ENCODE measurements at places on chromosomes 6 and 20. TPM values are rescaled to one million over a fixed set of nuclear protein-coding genes. Genes with fewer than 3 reads are reported as not detected.

GRCh38 chr20:17641520-17641964 is 40.5 kb downstream of the RRBP1 start:
- peaks cover 14% of the 10 kb centered on the region for H3K36me3 ChIP-seq
- H3K27ac ChIP-seq = no peak overlapping the region
- H3K4me3 ChIP-seq = no peak overlapping the region
- H3K27me3 ChIP-seq = no peaks in the 10 kb centered on the region
- H3K4me1 ChIP-seq = peaks cover 57% of the 10 kb centered on the region
- peak; percentile 92 for DNase-seq

GRCh38 chr6:28927846-28928245 is 4.1 kb upstream of the TRIM27 start:
- no peak for DNase-seq
- H3K4me1 ChIP-seq = no peaks in the 10 kb centered on the region
- H3K36me3 ChIP-seq = no peaks in the 10 kb centered on the region
- H3K27ac ChIP-seq = no peak overlapping the region

DNA sequence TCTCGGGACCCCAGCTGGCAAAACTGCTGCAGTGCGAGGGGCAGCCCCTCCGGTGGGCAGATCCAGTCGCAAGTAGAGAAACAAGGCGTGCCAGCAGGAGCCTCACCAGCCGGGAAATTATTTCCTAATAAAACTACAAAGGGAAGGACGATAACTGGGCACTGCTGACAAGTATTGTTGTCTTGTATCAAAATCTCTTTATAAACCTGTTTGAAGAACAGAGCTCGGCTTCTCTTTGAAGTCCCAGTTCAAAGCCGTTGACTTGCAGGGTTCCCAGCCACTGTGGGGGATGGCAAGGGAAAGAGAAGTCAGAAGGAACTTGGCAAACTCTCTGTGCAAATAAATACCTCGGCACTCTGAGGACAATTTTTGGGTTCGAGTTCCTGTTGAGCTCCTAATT is 504.5 kb downstream of the CD83 start:
- peaks cover 14% of the 10 kb centered on the region for H3K4me1 ChIP-seq
- no peak overlapping the region for H3K4me3 ChIP-seq
- no peaks in the 10 kb centered on the region for H3K36me3 ChIP-seq
- peaks cover 11% of the 10 kb centered on the region for H3K27me3 ChIP-seq
- no peak for DNase-seq

GRCh38 chr6:141123049-141123448 is 1009.7 kb upstream of the GJE1 start:
- peak overlapping the region; percentile 4 for H3K27ac ChIP-seq
- H3K4me1 ChIP-seq = peaks cover 9% of the 10 kb centered on the region
- H3K36me3 ChIP-seq = no peaks in the 10 kb centered on the region

DNA sequence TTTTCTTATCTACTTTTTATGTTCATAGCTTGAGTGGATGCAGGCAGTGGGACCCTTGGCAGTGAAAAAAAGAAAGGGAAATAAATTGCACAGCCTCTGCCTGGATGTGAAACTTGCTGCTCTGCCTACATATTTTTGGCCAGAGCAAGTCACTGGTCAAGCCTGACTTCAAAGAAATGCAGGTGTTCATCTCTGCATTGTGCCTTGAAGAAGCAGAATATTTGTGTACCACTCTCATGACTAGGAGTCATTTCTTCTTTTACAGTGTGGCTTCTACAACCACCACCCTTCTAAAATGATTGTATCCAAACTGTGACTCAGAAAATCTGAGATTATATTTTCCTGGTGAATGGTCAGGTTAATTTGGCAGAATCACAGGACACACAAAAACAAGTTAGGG is 2.5 kb upstream of the KATNA1 start:
- H3K36me3 ChIP-seq = peaks cover 7% of the 10 kb centered on the region

DNA sequence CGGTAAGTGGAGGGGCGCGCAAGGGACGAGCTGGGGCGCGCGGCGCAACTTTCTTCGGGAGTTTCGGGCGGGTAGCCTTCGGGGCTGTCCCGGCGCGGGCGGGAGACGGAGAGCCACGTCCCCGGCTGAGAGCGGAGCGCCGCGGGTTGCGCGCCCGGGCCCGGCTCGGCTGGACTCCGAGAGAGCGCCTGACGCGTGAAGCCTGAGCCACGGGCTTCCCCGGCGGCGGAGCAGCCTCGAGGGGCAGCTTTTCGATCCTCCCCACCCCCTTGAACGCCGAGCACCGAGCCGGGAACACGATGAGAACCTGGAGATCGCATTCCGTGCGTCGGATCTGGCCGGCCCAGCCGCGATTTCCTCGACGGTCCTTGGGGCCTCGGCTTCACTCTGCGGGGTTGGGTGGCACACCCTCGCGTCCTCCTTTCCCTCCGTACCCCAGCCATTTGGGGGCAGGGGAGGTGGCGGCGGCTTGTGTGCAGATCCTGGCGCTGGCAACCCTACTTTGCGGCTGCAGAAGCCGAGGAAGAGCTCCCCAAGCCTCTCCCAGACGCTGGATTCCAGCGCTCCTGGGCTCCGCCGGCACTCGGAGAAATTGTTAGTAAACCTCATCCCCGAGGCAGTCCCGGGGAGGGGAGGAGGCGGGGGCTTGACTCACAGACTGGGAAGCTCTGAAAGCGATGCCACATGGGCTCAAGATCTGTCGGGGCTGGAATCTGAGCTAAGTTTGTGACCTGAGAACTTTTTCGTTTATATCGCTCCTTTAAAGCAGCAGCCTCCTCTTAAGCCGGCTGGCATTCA is 572 bp downstream of the DSE start:
- peak overlapping the region; percentile 97 for H3K27ac ChIP-seq
- DNase-seq = peak; percentile 94
- H3K36me3 ChIP-seq = peaks cover 3% of the 10 kb centered on the region
- no peaks in the 10 kb centered on the region for H3K27me3 ChIP-seq
- H3K4me1 ChIP-seq = peaks cover 44% of the 10 kb centered on the region

DNA sequence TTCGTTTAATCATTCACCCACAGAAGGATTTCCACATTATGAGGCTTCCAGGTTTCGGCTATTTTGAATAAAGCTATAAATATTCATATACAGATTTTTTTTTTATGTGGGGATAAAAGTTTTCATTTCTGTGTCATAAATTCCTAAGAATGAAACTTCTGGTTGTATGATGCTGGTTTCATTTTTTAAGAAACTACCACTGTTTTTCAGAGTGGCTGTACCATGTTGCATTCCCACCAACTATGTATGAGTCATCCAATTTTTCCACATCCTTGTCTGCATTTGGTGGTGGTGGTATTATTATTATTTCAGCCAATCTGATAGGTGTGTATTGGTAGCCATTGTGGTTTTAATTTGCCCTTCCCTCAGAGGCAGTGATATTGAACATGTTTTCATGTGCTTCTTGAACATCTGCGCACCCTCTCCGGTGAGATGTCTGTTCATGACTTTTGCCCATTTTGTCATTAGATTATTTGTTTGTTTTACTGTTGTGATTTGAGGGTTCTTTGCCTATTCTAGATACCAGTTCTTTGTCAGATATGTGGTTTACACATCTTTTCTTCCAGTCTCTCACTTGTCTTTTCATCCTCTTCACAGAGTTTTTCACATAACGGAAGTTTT is 75.5 kb downstream of the DOK5 start:
- H3K36me3 ChIP-seq = no peaks in the 10 kb centered on the region
- no peak overlapping the region for H3K4me3 ChIP-seq
- H3K27me3 ChIP-seq = no peaks in the 10 kb centered on the region
- H3K4me1 ChIP-seq = peaks cover 38% of the 10 kb centered on the region
- H3K27ac ChIP-seq = peak overlapping the region; percentile 46

DNA sequence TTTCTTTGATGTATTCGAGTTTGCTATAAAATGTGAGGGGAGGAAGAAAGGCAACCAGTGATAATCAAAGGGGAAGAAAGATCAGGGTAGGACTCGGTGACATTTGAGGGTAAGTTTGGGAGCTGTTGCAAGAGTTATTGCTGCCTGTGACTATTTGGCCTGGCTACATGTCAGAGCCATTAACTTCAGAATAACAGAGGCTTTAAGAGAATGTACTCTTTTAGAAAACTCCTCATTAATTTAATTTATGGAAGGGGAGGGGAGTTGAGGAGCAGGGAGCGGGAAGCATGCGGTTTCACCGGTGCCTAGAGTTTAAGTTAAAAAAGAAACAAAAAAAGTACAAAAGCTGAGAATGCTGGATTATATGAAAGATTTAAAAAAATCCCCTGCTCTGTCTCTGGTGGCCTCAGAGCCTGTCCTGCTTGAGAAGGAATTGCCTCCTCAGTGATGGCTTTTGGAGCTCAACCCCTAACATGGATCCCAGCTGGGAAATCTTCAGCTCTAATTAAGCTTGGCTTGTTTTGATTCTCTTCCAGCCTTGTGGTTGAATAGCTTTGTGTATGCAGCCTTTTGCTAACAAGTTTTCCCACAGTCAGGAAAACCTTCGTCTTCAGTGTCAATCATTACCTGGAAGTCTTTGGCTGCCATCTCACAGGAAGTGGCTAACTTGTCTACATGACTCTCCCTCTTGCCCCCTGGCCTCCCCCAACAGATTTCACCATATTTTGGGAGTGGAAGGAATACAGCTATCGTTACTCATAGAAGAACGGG is 238.2 kb downstream of the SOX4 start:
- DNase-seq = no peak
- H3K4me1 ChIP-seq = peaks cover 31% of the 10 kb centered on the region
- no peaks in the 10 kb centered on the region for H3K27me3 ChIP-seq
- H3K36me3 ChIP-seq = no peaks in the 10 kb centered on the region
- H3K27ac ChIP-seq = peak overlapping the region; percentile 76
- no peak overlapping the region for H3K4me3 ChIP-seq

DNA sequence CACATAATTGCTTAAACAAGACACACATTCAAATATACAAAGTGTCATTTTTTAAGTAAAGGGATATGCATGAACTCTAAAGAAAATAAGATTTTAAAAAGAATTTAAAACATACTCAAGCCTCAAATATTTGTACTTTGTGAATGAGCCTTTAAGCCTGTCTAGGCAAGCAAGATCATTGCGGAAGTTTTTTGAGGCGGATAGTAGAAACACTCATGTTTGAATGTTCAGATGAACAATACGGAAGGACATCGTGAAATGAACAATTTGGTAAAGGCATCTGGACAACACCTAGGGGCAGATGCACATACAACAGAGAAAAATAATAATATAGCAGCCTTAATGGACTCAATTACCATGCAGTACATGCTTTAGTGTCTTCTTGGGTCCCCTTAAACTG is 928.9 kb downstream of the TFAP2A start:
- no peaks in the 10 kb centered on the region for H3K27me3 ChIP-seq
- H3K27ac ChIP-seq = no peak overlapping the region
- H3K4me3 ChIP-seq = no peak overlapping the region
- peaks cover 15% of the 10 kb centered on the region for H3K4me1 ChIP-seq
- DNase-seq = no peak
- H3K36me3 ChIP-seq = no peaks in the 10 kb centered on the region

DNA sequence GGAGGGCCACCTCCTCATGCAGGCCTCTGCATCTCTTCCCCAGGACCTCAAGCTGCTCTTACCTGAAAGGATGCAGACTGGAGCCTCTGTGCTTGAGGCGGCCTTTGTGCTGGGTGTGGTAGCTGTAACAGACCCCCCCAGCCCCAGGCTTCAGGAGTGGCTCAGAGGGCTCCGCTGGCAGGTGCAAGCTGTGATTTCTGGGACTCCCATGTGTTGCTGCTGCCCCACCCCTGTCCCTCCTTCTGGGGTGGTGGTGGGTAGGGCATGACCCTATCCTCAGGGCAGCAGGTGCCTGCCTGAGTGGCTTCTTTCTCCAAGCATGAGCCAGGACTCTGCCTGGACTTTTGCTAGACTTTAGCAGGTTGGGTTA is 121.2 kb downstream of the SULF2 start:
- peaks cover 21% of the 10 kb centered on the region for H3K4me1 ChIP-seq
- no peak overlapping the region for H3K27ac ChIP-seq
- H3K27me3 ChIP-seq = no peaks in the 10 kb centered on the region
- DNase-seq = no peak

DNA sequence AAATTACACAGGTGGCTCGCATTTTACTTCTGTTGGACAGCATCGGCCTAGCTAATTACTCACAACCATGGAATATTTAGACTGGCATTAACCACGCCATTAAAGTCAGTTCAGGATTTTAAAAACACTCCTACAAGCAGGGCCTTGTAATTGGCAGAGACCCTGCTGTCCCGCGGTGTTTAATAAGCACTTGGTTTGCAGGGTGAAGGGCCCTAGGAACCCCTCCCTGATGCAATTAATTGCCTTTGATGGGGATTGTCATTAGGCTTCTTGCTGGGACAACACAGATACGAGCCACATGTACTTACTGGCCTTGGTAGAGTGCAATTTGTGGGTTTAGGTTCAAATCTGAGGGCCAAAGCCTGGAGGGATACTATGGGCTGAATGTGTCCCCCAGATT is 7.8 kb upstream of the VSTM2L start:
- peaks cover 2% of the 10 kb centered on the region for H3K27me3 ChIP-seq
- no peak overlapping the region for H3K4me3 ChIP-seq
- H3K27ac ChIP-seq = no peak overlapping the region
- H3K36me3 ChIP-seq = no peaks in the 10 kb centered on the region

GRCh38 chr6:130815200-130816071 is 11.8 kb upstream of the SMLR1 start:
- H3K4me1 ChIP-seq = peaks cover 3% of the 10 kb centered on the region
- H3K27me3 ChIP-seq = no peaks in the 10 kb centered on the region
- no peak overlapping the region for H3K4me3 ChIP-seq
- DNase-seq = no peak

GRCh38 chr6:112014483-112014882 is 39.4 kb upstream of the CCN6 start:
- H3K27me3 ChIP-seq = no peaks in the 10 kb centered on the region
- H3K4me3 ChIP-seq = no peak overlapping the region
- DNase-seq = no peak
- peaks cover 44% of the 10 kb centered on the region for H3K4me1 ChIP-seq
- H3K27ac ChIP-seq = peak overlapping the region; percentile 74
- H3K36me3 ChIP-seq = no peaks in the 10 kb centered on the region

DNA sequence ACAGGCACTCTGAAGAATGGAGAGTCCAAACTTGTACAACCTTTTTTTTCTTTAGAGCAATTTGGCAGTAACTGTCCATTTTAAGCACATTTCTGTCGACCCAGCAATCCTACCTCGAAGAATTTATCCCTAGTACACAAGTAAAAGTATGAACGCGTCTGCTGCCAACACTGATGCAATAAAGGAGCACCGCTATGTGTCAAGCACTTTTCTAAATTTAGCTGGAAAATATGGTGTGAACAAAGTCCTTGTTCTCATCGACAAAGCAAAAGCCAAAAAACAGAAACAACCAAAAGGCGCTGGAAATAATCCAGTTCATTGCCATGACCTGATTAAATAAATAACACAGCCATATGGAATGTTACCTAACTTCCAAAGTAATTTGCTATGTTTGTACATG is 1.1 kb downstream of the DPM1 start:
- DNase-seq = no peak
- H3K36me3 ChIP-seq = peaks cover 3% of the 10 kb centered on the region
- H3K27ac ChIP-seq = peak overlapping the region; percentile 99
- no peaks in the 10 kb centered on the region for H3K27me3 ChIP-seq
- H3K4me1 ChIP-seq = peaks cover 44% of the 10 kb centered on the region

SNAP25 gene
- 0.65 TPM for total RNA-seq

EYA4 gene
- 1.7 TPM for total RNA-seq

MRAP2 gene
- total RNA-seq = 19.5 TPM

OOEP gene
- total RNA-seq = not detected

SLC22A7 gene
- total RNA-seq = not detected

FUCA2 gene
- 54.4 TPM for total RNA-seq

RAB44 gene
- not detected for total RNA-seq

MTFR2 gene
- 1.7 TPM for total RNA-seq

EEF1E1 gene
- 26.8 TPM for total RNA-seq

GPLD1 gene
- total RNA-seq = 4.4 TPM

ZNF311 gene
- total RNA-seq = 0.52 TPM

ECT2L gene
- not detected for total RNA-seq

Measured in chondrocyte (in vitro differentiated cells).